ENCODE measurements at places on chromosomes 5 and 9.

- no peak for DNase-seq
These were observed 71.5 kb upstream of the ELL2 start for GRCh38 chr5:96033116-96033515.

GRCh38 chr9:82124090-82124489 lies 135.5 kb downstream of the SPATA31D1 start:
- DNase-seq = no peak

- DNase-seq = no peak
These were observed 311.9 kb upstream of the TRPC7 start for GRCh38 chr5:136677217-136677616.

DNA sequence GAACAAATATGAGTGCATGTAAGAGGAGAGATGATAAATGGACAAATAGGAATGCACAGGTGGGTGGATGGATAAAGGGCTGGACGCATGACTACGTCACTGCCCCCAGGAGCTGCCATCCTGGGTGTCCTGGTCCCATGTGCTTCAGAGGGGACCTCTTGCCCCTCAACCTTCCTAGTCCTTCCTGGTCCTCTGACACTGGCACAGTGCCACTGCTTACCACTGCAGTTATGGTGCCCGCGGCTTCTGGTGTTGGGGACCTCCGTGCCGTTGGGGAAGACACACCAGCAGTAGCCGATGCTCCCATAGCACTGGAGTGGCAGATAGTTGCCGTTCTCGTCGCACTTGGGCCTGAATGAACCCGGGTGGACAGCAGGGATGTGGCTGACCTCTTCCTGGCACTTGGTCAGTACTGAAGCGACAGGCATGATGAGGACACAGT lies 9.8 kb downstream of the CD74 start:
- no peak for DNase-seq

GRCh38 chr9:120742951-120743416 lies 28.7 kb upstream of the MEGF9 start:
- DNase-seq = no peak
